T-cell (primary cell): ENCODE measurements at places on chromosomes 12 and 14.

- no peak for DNase-seq
Observed at GRCh38 chr12:88947486-88948043, 367.3 kb upstream of the KITLG start.

GRCh38 chr14:95337041-95337595 is 17.4 kb upstream of the CLMN start:
- no peak for DNase-seq

DNA sequence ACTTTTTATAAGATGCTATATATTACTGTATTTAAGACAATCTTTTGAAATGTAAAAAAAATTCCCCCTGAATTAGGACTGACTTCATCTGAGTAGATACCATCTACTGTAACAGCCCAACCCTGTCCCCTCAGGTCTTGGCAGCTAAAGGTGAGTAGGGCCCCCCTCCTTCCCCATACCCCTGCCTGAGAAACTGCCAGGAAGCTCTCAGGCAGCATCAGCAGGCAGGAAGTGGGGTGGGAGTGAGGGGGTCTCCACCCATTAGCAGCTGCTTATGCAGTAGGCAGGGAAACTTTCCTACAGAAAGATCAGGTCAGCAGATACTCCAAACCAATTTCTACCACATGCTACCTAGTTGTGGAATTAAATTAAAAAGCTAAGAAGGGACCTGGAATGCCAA is 62.5 kb downstream of the PAX9 start:
- DNase-seq = no peak

DNA sequence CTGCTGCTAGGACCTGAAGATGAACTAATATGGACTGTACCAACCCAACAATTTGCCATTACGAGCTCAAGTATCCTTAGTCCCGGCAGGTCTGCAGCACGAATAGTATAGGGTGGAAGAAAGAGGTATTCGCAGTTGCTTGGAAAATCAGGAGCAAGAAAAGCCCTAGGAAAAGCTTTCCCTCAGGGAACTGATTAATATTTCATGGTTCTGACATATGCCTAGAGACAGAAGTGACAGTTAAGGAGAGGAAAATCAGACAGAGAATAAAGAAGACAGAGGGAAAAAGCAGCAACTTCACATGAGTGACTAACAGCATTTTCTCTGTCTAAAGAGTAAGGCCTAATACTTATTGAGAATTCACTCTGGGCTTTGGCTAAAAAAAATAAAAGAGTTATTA is 602.9 kb upstream of the ATP2B1 start:
- DNase-seq = no peak

DNA sequence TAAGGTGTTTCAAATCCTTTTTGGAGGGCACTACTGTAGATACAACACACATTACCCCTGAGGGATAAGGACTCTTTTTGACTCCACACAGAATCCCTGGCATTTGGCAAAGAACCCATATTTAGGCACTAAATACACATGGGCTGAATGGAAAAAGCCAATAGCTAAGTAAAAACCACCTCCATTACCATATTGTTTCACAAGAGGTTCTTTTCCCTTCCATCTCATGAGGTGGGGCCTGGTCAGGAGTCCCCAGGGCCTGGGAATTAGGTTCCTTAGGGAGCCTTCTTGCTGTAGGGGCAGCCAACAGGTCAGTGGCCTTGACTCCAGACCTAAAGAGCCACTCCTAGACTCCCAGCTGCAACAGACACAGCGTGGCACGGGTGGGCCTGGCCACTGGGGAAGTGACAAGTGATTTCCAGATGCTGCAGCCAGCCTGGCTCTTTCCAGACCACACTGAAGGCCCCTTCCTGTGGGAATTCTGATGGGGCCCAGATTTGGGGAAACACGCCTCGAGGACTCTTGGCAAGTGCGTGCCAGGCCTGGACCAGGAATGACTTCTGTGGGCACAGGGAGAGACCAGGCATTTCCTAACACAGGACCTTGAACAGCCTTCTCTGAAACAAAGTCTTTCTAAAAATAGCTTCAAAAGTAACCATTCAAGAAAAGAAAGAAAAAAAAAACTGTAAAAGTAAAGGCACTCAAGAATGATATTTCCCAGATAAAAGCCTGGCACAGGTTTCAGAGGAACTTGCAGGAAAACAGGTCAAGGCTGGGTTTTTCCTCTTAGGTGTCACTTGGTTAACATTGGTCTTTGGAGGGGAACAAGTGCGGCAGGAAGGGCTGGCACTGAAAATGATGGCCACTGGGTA is 18.1 kb downstream of the SSH1 start:
- DNase-seq = no peak

GRCh38 chr14:33682760-33683159 is 268.1 kb downstream of the EGLN3 start:
- no peak for DNase-seq

- no peak for DNase-seq
Observed at GRCh38 chr12:28905220-28905955, 243.7 kb upstream of the FAR2 start.

- no peak for DNase-seq
Observed at GRCh38 chr14:63901434-63902085, 48.8 kb downstream of the SYNE2 start.

DNA sequence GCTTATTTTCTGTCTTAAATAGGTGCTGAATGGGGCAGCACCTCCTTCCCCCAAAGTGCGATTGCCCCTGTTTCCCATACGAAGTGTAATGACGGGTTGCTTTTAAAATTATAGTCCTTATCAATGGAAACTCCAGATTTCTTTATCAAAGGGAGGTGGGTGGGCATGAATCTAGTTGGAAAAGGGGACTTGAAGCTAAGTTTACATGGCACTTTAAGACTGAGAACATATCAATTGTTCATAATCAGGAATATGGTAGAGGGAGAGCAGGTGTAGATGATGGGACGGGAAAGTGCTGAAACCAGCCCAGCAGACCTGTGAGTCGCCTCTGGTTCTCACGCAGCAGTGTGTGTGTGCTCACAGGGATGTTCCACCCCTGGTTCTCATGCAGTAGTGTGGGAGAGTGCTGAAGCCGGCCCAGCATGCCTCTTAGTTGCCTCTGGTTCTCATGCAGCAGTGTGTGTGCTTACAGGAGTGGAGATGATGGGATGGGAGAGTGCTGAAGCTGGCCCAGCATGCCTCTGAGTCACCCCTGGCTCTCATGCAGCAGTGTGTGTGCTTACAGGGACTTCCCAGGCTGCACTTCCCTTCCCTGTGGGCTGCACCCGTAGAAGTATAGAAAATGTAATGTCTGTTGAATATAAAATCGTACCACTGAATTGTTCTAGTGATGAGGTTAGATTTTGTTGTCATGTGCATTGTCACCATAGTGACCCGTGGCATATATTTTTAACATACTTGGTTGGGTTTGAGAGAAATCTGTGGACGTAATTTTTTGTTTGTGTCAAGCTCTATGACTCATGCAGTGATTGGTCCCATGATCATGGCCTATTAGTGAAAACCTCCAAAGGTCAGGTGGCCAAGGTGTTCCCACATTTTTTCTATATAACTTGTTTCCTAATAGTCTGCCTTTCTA is 51.6 kb downstream of the GPATCH2L start:
- no peak for DNase-seq

GRCh38 chr14:65016471-65016870 is 29.8 kb downstream of the FNTB start:
- no peak for DNase-seq

DNA sequence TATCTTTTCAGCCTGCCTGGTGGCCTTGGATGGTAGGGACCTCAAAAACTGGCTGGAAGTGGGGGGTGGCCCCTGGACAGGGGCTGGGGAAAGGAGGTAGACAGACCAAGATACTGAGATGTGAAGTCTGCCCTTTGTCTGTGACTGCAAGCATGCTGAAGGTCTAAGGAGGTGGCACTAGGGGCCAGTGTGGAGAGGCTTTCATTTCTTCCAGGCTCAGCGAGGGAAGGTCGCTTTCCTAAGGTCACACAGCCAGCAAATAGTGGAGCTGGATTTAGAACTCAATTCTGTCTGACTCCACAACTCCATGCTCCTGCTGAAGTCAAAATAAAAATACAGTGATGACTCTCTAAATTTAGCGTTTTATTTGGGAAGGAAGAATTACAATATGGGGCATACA is 11.3 kb upstream of the PLBD2 start:
- DNase-seq = no peak

DNA sequence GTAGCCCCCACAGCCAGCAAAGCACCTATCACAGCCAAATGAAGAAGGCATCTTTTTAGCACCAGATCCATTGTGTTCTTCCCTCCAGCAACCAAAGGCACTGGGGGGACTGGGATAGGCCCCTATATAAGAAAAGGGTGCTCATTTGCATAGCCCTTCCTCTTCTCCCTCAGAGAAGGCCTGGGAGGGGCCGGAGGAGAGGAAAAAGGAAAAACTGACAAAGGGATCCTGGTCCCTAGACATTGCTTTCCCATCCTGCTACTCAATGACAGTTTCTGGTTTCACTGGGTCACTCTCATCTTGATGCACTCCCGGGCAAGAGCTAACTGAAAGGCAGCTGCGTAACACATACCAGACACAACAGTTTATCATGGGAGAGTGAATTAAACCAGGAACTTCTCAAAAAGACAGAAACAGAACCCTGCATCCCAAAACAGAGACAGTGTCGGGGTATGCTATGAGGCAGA is at the start of gene PMEL:
Gene PMEL, minus strand, starts transcription at position 102 of the 467 bp plus-strand sequence. Its CDS starts 31 bp downstream, at position 71.
- no peak for DNase-seq

DNA sequence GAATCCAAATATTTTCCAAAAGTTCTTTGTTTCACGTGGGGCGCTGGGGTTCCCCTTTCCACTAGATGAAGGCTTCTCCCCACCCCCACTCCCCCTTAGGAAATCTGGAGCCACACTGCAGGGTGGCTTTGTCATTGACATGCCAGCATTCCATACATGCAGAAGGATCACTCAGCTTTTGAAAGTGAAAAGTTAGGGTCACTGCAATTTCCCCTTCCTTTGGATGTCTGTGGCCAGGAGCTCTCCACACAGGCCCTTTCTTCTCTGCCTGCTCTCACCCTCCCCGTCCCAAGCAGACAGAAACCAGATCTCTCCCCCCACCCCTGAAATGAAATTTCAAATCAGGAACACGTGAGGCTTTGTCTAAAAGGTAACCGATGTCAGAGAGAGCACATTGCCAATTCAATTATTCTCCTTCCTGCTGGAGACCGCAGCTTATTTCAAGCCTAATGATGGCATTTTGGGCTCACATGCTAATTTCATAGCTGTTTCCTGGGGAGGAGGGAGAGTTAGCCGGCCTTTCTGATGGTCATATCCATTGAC is 153.9 kb upstream of the RFLNA start:
- no peak for DNase-seq

DNA sequence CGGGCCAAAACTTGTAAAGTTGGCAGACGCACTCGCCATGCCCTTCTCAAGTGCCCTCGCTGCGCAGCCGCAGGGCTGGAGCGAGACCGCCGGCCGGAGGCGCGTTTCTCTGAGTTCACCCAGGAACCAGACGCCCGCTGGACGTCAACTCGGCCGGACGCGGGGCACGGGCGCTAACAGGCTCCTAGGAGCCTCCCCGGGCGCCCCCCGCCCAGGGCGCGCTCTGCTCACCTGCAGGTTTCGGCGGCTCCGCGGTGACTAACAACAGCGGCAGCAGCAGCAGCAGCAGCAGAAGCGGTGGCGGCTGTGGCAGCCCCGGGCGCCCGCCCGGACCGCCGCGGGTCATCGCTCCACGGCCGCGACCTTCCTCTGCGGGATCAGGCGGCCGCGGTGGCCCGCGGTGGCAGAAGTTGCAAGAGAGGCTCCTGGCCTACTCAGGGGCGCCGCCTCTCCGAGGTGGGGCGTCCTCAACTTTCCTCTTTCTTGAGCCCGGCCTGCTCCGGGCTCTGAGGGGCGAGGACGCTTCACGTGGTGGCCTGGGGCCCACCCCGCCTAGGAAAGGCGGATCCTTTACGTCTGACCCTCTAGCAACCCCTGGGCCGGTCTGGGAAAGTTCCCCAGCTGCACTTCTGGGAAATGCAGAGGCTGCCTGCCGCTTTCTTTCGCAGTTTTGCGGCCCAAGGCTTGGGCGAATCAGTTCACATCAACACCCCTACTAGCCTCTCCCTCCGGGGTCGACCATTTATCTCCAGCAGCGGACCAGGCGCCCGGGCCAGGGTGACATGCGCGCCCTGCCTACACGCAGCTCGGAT is at the start of gene PLBD1:
Gene PLBD1, minus strand, starts transcription at position 533 of the 812 bp plus-strand sequence. Its CDS starts 187 bp downstream, at position 346.
- DNase-seq = no peak

GRCh38 chr12:112801055-112801454 is 9.5 kb downstream of the RPH3A start:
- DNase-seq = no peak

DNA sequence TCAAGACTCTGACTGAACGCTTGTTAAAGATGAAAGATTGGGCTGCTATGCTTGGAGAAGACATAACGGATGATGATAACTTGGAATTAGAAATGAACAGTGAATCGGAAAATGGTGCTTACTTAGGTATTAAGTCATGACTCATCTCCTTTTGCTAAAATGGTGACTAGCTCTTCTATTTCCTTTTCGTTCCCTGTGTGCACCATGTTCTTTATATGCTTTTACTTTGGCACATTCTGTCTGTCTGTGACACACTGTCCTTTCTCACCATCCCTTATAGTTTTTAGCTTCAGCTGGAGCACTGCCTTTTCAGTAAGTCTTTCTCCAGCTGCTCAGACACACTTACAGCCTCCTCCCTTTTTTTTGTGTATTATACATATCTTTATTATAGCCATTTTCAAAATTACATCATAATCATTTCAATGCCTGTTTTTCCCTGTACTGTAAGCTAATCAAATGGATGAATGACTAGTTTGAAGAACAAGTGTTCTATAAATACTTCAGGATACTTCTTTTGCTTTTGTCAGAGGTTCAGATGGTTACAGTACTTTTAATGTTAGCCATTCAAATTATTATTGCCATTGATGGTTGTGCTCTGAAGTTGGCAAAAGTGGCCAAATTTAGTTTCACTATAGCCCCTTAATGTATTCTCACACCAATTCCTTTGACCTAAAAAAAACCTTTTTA is 68.6 kb downstream of the MIA2 start:
- DNase-seq = no peak

DNA sequence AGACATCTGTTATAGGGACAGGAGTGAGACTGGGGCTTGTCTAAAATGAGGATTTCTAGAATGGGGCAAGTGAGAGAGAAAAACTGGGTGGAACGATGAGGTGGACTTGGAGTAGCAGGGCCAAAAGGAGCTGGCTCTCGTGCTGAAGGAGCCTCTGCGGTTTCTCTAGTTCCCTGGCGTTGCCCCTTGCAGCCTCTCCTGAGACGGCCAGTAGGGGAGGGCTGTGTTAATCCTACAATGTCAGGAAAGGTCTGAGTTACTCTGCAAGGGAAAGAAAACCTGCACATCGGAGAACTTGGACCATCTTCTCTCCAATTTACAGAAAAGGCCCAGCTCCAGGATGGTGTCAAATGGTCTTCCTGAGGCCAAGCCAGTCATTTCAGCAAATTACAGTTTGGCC is 963.8 kb upstream of the FLRT2 start:
- DNase-seq = no peak

DNA sequence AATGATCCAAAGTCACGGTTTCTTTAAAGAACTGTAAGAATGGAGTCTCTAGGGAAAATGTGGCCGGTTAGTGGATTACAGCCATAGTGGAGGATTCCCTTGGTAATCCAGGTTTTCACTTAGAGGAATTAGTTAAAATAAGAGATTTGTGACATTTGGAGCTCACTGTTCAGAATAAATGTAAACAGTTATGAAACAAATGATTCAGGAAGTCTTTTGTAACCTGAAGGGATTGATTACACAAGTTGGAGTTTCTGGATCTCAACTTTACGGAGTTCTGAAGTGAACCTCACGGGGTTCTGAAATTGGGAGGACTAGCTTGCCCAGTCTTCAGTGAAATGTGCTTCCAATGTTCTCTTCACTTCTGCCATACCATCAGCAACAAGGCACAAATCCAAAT is 234.4 kb upstream of the FKBP4 start:
- DNase-seq = no peak
